Activated CD4-positive, alpha-beta memory T cell treated with anti-CD3 and anti-CD28 coated beads for 36 hours (primary cell): ENCODE measurements at places on chromosomes 3 and 15. TPM values are rescaled to one million over a fixed set of nuclear protein-coding genes. Genes with fewer than 3 reads are reported as not detected.

The AADAC gene
- total RNA-seq = not detected

The GTPBP8 gene
- 34.7 TPM for total RNA-seq

- DNase-seq = peak; percentile 49
Measured at GRCh38 chr15:80060356-80061006, 1.0 kb downstream of the ZFAND6 start.

DNA sequence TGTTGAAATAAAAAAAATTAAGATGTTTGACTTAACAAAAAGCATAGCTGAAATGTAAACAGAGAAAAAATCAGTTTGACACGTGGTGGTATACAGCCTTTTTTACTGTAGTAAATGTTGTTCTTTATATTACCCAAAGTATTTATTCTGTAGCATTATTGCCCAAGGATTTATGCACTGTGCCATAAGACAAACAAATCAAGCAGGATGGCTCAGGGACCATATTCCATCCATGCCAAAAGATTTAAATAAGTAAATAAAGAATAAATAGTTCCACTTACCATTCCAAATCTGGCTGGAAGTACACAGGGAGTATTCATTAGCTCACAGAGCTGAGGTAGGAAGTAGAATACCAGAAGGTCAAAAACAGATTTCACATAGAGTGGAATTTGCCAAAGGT is 666.7 kb upstream of the CADM2 start:
- DNase-seq = no peak

- DNase-seq = no peak
Measured at GRCh38 chr3:128439226-128439625, 27.5 kb downstream of the DNAJB8 start.

GRCh38 chr3:132709761-132710160 is 12.4 kb downstream of the NPHP3 start:
- no peak for DNase-seq

DNA sequence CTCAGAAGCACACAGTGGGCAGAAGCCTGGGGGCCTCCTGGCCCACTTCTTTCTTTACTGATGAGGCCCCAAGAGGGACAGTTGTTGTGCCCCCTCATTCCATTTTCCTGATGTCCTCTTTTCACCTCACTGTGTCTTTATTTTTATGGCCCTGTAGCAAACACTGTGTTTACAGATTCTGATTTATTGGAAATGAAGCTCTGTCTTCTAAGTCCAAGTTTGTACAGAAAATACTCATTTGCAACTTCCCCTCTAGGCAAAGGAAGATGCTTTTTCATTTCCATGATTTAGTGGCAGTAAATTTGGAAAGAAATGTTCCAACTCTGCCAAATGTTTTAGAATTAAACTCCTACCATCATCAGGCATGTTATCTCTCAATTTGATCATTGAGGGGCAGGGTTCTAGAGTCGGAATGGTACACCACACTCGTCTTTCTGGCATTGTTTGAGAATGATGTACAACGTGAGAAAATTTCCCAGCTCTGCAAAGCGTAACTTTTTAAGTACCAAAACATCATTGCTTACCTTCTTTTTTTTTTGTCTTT is 129.7 kb downstream of the ARNT2 start:
- DNase-seq = no peak

- no peak for DNase-seq
Measured at GRCh38 chr3:82496890-82497560, 735.6 kb upstream of the GBE1 start.
